Melanocyte of skin (primary cell): ENCODE measurements at places on chromosomes 7 and 10. TPM values are rescaled to one million over a fixed set of nuclear protein-coding genes. Genes with fewer than 3 reads are reported as not detected.

Gene CUL2
- 25.8 and 29.8 TPM in 2 replicates for total RNA-seq

Gene HABP2
- not detected in 2 replicates for total RNA-seq

Gene HACD1
- total RNA-seq, result 83.6 and 187 TPM in 2 replicates

Gene ACSM6
- not detected in 2 replicates for total RNA-seq

Gene PAX4
- not detected in 2 replicates for total RNA-seq

Gene ACBD5
- 34.0 and 38.3 TPM in 2 replicates for total RNA-seq

Gene AKR1C4
- not detected in 2 replicates for total RNA-seq

Gene TMEM213
- under 0.01 TPM in 1 of 2 replicates, not detected in the other for total RNA-seq
